ENCODE measurements at places on chromosomes 1 and 21.

GRCh38 chr1:84721152-84721551 lies 30.9 kb upstream of the SSX2IP start:
- DNase-seq, result no peak

- DNase-seq, result no peak
These were observed 481.4 kb downstream of the SETD4 start for GRCh38 chr21:35578831-35579471.

DNA sequence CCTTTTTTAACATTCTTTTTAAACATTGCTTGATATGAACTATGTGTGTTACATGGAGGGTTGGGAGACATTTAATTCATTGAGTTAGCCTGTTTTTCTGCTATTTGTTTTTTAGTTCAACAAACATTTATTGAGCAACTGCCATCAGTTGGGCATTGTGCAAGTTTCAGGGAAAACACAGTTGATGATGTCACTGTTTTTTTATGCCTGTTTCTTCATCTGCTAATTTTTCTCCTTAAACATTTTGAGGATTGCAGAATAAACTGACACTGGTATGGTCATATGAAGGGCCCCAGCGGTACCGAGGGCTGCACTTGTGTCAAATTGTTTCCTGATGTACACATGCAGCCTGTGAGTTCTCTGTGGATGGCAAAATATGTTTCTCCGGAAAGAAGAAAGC lies 253.0 kb downstream of the FGGY start:
- DNase-seq, result no peak

DNA sequence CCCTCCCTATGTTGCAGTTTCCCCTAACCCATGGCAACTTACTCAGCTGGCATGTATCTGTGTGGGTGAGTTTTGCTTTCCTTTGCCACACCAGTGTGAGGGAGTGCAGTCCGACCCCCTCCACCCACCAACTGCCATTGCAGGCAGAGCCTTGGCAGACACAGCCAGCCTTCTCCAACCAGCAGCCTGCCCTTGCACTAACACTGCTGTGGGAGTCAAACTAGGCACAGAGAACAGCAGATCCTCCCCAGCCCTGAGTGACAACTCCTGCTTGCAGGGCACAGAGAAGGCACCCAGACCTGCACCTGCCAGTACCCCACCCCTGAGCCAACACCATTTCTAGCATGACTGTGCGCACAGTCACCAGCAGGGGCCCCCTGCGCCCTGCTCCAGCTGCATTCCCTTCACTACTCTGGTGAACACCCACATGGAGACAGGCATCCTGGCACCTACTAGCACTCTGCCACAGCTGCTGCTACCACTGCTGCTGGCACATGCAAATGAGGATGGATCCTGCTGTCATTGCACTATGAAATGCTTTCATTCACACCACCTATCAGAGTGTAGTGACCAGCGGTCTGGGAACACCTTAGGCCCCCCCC lies 98.4 kb downstream of the MAGI3 start:
- DNase-seq, result no peak

GRCh38 chr1:156372876-156373275 lies 3.9 kb downstream of the RHBG start:
- no peak for DNase-seq

GRCh38 chr1:228961511-228961910 lies 226.2 kb downstream of the RHOU start:
- DNase-seq, result no peak

- no peak for DNase-seq
These were observed 194.2 kb downstream of the SIPA1L2 start for GRCh38 chr1:232435729-232436128.

GRCh38 chr1:64136752-64137411 lies 66.5 kb upstream of the UBE2U start:
- DNase-seq, result peak; percentile 16

DNA sequence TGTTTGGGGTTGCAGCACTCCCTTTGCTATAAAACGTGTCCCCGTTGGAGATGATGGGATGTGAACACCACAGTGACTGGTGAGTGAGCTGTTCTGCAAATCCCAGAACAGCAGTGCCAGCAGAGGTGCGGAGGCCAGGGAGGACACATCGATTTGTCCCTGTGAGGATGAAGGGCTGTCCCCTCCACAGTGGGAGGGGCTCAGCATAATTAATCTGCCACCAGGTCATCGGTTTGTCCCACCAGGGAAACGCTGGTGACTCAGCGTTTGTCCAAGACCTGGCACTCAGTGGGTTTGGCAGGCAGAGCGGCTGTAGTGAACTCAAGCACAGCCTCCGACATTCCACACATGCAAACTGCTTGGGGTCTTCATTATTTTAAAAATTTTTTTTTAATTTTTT lies 22.8 kb upstream of the PDE9A start:
- no peak for DNase-seq

DNA sequence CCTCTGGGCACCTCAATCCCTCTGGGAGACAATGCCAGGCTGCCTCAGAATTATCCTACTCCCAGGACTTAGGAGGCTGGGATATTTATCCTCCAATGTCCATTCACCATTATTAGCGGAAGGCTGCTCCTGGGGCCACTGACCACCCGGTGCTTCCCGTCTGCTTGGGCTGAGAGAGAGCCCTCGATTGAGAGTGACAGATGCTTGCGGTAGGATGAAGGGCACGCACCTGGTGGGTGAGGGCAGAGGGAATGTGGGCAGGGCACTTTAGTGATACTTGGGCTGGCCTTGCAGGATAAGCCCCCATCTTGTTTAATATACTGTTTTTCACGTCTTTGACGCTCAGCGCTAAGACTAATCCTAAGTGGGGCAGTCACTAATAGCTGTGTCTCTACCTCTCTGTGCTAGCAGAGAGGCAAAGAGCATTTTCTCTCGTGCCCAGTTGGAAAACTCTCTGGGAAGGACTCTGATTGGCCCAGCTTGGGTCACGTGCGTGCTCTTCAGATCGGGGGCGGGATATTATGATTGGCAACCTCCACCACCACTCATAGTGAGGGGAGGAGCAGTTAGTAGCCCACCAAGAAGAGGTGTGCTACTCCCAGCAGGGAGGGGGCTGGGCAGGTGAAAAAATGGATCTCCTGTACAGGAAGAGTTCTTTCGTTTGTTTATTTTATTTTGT lies 10.6 kb upstream of the PARS2 start:
- DNase-seq, result no peak
